ENCODE measurements at places on chromosomes 4 and X.

DNA sequence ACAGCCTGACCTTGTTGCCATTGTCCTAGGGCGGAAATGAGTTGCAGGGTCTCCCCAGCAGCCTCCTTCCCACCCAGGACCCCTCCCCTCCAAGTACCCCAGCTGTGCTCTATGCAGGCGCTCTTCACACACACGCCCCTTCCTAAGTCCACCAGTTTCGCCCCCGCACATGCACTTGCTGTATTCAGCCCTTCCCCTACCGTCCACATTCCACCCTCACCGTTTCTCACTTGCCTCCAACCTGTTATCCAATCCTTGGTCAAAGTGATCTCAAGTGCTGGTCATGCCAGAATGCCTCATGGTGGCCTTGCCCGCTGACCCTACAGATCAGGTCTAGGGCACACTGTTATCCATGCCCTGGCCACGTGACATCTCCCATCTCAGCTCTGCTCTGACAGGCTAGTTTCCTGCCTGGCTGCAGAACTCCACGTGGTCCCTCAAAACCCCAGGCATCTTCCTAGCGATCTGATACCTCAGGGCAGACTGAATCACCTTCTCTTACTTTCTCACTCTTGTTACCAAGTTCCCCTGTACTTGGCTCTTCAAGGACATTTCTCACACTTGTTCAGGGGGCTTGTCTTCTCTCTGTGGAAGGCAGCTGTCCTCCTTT is 39.7 kb downstream of the NSG1 start:
- DNase-seq: no peak

- DNase-seq: no peak
These were observed 664.8 kb downstream of the PCDH18 start for GRCh38 chr4:136867465-136867864.

GRCh38 chr4:46425775-46426400 is 36.0 kb upstream of the GABRA2 start:
- no peak for DNase-seq

- no peak for DNase-seq
These were observed 33.2 kb downstream of the LRPAP1 start for GRCh38 chr4:3498901-3499510.

- DNase-seq: no peak
These were observed 69.1 kb upstream of the FBXW7 start for GRCh38 chr4:152605031-152605430.

GRCh38 chr4:57344296-57344695 is 234.1 kb upstream of the IGFBP7 start:
- DNase-seq: peak; percentile 68

All from astrocyte (in vitro differentiated cells and primary cell).